ENCODE measurements at places on chromosomes 6 and 20.

DNA sequence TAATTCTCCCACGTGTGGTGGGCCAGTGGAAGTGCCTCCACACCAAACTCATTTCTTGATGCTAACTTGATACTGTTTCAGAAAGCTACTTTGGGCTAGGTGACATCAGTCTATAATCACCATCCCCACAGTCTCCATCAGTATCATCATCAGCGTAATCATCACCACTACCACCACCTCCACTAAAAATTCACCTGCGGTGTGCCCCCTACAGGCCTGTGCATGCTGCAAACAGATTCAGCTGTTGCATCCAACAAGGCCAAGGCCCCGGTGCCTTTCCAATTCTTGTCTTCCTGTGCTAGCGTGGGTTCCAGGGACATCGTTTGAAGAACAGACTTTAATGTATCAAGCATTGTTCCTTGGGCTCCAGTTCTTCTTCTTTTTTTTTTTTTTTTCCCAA is 201.3 kb upstream of the EXOC2 start:
- no peak for DNase-seq

GRCh38 chr20:53738945-53739798 is 145.5 kb upstream of the ZNF217 start:
- DNase-seq: no peak

DNA sequence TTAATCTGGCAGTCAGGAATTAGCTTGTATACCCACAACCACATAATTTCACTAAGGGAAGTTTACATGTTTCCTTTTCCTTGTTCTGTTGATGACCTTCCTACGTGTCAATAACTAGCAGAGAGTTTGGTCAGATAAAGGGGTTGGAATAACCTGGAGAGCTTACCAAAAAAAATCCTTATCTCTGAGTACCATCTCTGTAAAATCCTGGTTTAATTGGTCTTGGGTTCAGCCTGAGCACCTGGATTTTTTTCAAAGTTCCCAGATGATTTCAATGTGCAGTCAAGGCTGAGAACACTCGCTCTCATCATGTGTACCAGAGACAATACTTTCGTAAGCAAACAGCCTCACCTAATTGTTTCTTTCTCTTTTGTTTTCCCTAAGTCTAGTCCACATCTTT is 483.8 kb upstream of the FLRT3 start:
- DNase-seq: no peak

DNA sequence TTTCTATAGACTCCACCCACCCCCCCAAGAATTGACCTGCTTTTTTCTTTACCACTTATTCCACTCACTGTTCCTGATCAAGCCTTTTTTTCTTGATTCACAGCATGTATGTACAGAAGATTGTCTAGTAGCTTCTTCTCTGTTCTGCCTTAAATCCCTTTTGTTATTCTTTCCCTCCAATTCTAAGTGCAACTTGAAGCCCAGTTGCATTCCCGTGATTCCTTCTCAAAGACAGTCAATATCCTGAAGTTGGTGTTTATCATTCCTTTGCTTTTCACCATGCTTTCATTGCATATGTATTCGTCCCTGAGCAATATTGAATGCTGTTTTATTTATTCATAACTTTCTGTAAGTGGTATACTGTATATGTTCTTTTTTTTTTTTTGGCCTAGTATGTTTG is 21.0 kb downstream of the XRN2 start:
- DNase-seq: no peak

DNA sequence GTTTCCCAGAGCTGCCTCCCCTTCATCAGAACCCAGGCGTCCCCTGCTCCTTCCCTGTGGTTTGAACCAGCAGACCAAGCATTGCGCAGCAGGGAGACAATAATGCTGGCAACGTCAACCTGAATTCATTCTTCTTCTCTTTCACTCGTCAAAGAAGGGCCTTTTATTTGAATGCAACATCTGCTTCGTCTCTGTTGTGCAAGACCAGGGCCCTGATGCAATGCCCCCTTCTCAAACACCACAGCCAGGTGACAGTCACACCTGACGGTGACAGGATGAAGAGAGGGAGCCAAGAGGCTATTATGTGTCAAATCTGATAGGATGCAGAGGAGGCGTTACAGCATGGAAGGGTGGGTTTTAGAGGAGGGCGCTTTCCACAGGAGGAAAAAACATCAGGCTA is 8.0 kb downstream of the INSM1 start:
- no peak for DNase-seq
